K562 (cell line): ENCODE measurements at places on chromosomes 5 and 9.

- DNase-seq = no peak
These were observed 2.7 kb downstream of the LARP1 start for GRCh38 chr5:154757814-154758406.

- no peak for DNase-seq
These were observed 95.0 kb downstream of the ANKH start for GRCh38 chr5:14776602-14777001.

DNA sequence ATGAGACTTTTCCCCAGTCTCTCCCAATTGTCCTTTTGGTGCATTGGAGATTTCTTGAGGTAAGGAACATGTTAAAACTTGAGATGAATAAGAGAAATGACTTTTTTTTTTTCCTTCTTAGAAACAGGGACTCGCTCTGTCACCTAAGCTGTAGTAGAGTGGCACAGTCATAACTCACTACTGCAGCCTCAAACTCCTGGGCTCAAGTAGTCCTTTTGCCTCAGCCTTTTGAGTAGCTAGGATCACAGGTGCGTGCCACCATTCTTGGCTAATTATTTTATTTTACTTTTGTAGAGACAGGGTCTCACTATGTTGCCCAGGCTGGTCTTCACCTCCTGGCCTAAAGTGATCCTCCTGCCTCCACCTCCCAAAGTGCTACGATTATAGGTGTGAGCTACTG is 25.9 kb downstream of the CDC42SE2 start:
- no peak for DNase-seq

DNA sequence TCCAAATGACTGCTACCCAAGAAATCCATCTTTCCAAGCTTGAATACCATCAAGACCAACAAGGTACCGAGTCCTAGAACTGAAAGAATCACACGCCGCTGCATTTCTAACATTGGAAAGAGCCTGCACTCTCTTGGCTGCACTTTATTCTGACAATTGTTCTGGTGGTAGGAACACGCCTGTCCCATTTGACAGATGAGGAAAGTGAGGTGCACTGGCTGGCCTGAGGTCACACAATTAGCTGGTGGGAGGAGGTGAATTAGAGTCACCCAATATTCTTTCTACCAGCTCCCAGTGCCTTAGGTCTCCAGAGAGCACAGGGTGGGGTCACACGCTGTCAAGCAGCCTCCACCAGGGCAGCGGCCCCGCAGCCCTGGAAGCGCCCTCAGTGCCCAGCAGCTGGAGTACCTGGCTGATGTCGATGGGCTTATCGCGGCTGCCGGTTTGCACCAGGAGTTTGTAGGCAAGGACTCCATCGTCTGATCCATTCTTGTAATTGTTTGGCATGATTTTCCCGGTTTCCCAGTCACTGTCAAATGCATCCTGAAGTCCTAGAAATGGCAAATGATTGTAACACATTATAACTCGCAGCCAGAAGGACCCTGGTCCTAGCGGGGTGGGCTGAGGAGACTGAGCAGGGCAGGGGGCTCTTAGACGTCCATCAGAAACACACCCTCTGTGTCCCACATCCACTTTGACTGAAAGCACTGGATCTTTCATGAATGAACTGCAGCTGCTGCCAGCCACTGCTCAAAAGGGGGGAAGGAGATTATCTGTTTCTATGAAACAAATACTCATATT is 55.1 kb downstream of the PTCH1 start:
- no peak for DNase-seq

DNA sequence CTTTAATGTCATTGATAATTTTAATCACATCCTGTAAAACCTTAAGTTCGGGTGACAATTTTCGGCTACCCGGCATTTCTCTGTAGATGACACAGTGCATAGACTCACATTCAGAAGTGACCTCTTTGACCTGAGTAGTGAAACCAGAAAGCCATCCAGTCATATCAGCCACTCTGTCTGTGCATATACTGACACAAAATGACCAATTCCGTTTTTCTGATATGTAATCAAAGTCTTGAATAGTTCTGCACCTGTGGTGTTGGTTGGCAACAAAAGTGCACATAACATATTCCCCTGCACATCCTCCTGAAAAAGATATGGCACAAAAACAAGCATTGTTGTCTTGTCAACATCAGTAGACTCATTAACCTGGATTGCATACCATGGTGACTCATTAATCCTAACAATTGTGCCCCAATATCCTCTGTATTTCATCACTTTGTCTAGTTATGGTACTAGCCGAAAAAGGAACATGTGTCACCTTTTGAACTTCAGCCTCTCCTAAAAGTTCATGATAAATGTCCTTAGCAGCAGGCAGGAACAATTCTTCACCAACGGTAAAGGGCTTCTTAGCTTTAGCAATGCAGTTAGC is 4.6 kb upstream of the HNRNPA0 start:
- DNase-seq = no peak

DNA sequence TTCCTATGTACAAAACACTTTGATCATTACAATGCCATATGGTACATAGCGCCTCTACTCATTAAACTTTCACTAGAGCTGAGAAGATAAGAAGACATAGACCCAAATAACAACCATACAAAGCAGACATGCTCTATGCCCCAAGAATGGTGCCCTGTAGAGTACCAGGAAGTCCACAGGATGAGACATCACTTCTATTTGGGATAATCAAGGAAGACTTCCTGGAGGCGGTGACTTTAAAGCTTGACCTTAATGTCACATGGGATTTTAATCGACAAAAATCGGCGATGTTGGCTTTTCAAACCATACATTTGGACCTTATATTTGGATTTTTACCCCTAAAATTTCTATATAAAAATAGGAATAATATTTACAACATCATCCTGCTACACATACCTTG is 224.3 kb upstream of the MAP3K1 start:
- DNase-seq = no peak

DNA sequence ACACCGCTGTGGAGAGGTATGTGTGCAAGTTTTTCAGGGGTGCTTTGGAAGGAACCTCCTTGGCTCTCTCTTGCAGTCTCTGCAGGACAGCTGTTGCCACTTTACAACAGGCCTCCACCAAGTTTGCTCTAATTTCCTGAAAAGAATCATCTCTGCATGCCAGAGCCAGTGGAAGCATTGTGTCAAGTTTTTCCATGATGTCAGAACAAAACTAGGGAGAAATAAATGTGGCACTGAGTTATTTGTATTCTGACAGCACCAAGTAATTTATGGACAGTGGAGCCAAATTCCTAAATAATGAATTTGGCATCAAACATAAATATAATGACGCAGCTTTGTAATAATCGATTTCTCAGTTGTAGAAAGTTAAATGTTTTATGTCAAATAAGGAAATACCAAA is 146.9 kb downstream of the KIAA0825 start:
- DNase-seq = no peak

GRCh38 chr5:28216939-28217360 is 1178.6 kb upstream of the CDH9 start:
- no peak for DNase-seq
